Right forelimb (tissue), 1 donor: ENCODE measurements at places on chromosomes 6 and 20.
A peak's percentile ranks its signal among the peaks of the same experiment; 100 is the strongest.

- DNase-seq, result no peak
These were observed 45.2 kb upstream of the RSPO3 start for GRCh38 chr6:127073222-127073621.

DNA sequence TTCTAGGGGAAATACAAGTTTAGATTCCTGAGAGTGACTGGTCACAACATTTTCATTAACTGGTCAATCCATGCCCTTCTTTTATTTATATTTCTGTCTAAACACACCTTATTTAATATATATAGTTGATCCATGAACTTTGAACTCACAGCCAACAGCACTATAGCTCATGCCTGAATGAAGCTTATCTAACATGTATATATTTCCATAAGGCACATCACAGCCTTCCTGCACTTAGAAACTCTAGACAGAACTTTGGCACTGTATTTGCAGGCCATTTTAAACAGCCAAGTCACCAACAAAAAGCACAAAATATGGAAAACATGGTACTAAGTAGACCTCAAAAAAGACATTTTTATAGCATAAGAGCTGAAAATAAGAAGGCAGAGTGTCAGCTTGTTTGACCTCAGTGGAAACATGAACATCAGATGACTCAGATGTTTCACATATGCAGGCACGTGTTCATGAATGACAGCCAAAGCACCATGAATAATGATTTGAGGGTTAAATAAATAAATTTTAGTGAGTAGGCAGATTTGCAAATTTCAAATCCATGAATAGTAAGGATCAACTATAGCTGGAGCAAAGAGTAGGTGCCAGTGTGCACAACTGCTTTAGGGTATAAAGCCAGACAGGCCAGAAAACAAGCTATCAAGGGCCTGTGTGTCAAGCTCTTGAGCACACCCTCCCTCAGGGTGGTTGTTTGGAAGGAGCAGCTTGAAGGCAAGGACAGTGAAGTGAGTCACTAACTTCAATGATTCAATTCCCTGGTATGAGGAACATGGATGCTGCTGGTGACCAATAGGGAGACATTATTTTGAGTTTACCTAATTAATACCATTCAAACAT lies 88.9 kb upstream of the NT5E start:
- DNase-seq, result no peak

GRCh38 chr20:49435639-49436038 lies 46.8 kb downstream of the KCNB1 start:
- DNase-seq, result no peak

DNA sequence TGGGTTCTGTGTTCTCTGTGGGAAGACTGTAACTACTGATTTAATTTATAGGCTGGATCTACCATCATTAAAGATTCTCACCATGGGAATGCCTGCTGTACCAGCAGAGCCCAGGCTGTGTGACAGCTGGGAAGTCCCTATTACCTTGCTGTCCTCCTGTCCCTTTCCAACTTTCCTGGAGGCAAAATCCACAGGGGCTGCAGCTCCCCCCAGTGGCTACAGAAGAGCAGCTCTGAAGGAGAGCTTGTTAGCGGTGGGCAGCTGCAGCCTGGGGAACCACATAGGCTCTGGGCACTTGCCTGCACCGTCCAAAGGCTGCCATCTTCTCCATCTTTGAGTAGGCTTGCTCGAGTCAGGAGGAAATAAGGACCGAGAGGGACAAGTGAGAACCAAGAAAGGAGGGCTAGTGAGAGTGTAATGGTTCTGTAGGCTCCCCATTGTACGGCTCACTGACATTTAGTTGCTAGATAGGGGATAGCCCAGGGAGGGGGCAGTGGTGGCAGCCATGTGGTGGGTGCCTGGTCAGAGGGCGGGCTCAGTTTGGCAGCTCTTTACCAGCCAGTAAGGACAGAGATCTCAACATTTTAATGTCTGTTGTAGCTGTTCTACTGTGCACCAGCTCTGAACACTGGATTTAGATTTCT lies 155.1 kb upstream of the MLIP start:
- DNase-seq, result peak; percentile 84

GRCh38 chr20:56322681-56323080 lies 36.1 kb upstream of the FAM210B start:
- DNase-seq, result no peak

- no peak for DNase-seq
These were observed 41.8 kb upstream of the TOP1 start for GRCh38 chr20:40986774-40987173.

DNA sequence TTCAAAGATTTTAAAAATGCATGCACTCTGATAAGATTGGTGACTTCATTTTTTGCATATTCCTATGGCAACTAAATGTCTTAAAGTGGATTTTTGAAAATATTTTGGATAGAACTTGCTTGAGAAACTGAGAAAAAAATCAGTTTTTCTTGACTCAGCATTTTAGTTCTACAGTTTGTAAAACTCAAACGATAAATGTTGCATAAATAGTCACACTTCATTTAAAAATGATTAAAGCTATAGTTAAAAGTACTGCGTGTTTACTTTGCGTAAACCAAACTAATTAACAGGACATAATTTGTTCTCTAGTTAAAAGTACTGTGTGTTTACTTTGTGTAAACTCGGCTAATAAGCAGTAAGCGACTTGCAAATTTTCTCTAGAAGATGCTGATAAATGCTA lies 28.3 kb upstream of the MEI4 start:
- DNase-seq, result no peak

GRCh38 chr6:144234399-144234798 lies 50.7 kb upstream of the UTRN start:
- DNase-seq, result no peak

DNA sequence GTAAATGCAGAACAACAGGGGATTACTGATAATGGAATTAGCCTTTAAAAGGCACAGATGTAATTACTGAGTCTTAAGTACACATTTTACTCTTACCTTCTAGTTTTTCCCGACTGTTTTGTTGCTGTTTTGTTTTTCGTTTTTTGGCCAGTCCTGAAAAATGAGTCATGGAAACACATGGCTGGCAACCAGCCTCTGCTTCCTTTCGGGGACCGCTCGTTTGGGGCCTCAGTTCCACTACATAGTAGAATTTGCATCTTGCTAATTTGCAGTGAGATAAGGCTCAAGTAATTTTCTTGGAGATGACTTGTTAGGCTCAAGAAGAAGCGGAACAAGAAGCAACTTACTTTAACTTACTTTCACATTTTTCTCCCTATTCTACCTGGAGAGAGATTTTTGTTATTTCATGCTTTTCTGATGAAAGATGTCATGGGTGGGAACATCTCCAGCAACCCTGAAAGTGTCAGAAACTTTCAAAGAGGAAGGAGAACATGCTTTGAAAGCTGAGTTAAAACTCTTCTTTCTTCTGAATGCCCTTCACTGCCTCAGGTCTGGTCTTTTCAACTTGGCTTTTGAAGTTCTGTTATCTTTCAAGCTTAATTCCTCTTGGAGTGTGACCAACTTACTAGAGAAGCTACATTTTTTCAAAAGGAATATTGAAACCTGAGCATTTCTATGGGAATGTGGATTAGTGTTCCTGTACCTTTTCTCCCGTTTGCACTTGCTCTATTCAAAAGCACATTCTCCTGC lies 71.5 kb upstream of the HDAC2 start:
- DNase-seq, result no peak

- DNase-seq, result peak; percentile 61
These were observed 59.6 kb downstream of the ZNF831 start for GRCh38 chr20:59223182-59223601.

DNA sequence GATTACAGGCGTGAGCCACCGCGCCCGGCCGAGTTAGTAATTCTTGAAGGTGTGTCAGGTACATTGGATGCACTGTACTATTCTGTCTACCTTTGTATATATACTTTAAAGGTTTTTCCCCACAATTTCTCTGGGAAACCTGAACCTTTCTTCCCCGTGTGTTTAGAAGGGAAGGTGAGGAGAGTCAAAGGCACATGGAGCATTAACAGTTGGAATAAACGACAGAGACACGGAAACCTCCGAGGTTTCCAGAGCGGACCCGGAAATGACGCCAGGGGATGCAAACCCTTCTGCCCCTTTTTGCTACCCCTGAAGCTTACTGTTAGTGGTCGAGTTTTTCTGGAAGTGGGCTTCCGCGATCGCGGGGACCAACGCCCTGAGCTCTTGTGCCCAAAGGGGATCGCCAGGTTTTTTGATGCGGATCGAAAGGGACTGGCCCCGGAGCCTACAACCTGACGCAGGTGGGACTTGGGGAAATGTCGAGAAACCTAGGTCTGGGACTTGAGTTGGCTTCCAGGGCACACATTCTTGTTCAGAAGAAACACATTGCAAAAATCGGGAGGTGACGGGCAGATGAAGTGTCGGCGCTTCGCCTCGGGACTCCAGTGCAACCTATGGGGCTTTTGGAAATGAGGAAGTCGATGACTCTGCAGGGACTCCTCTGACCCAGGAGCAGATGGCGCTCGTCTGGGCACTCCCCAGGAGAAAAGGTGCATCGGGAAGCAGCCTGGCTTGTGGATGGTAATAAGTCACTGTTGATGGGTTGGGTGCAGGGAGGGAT lies 218.2 kb downstream of the OR2B2 start:
- DNase-seq, result peak; percentile 73

DNA sequence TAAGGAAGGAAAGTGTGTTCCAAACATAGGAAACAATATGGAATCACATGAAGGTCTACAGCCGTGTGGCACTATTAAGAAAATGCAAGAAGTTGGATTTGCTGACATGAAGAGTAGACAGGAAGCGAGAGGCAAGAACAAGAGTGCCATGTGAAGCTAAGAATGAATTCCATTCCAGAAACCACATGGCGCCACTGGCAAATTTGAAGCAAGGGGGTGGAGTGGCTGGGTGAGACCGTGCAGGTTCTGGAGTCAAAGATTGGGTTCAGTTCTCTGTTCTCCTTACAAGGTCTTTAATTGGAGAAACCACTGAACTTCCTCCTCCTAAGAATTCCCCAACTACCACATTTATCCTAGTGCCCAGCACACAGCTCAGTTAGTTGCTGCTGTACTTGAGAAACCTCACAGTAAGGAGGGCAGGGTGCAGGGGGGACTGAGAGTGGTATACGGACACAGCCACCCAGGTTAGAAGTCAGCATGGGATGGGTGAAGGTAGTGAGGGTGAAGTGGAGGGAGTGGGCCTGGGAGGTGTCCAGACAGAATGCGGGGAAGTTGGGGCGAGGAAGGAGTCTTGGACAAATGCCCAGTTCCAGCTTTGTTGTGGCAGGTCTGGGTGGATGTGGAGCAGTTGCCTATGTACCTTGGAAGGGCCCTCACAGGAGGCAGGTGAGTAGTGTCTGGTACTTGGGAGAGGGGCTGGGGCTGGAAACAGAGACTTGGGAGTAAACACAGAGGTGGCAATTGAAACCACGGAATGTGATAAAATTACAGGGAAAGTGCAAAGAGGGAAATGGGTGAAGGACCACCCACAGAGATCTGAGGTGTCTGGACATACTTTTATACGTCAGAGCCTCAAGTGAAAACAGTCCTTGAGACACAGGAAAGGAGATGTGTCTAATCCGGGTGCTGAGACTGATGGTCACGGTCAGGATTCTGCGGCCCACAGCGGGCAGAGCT lies 14.3 kb downstream of the LYRM4 start:
- DNase-seq, result no peak

DNA sequence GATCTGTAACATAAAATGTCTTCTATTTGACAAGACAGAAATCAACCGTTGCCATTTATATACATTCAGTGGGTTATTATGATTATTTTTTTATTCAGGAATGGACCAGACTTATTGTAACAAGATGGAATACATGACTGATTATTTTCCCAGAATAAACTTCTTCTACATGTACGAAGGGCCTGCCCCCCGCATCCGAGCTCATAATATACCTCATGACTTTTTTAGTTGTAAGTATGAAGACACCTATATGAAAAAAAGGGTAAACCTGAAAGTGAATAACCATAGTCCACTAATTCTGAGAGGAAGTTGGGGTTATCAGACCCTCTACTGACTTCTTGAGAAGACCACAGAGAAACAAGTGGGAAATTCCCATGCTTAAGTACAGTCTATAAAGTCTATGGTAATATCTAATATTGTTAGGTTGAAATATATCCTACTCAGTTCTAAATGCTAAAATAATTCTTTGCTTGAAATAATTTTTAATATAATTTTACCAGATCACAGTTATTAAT lies 15.9 kb downstream of the OR2A4 start:
- no peak for DNase-seq

DNA sequence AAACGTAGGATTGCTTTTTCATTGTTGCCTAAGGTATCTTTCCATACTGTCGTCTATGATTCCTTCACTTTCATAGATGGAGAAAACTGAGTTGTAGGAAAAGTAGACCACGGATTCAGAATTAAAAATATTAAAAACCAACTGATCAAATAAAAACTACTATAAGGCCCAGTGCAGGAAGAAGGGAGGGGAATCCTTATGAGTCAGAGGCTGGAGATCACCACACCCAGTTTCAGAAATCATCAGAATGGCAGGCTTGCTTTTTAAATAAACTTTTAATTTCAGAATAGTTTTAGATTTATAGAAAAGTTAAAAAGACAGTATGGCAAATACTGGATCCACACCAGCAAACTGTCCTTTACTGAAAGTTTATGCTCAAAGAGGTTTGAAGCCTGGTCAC lies 32.0 kb upstream of the POPDC3 start:
- no peak for DNase-seq

- DNase-seq, result no peak
These were observed 43.4 kb downstream of the RALY start for GRCh38 chr20:34037121-34037520.

DNA sequence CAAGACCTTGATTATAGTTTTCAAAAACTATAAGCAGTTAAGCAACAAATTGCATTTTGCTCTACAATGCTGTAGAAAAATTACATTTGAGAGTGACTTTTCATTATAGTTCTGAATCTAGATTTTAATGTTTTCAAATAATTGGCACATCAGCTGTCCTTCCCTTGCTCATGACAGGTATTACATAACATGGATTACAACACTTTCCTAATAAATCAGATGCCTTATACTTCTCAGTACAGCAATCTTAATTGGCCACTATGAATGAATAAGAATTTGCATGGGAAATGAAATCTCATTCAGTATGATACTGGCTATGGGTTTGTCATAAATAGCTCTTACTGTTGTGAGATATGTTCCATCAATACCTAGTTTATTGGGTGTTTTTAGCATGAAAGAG lies 29.9 kb downstream of the HSF2 start:
- no peak for DNase-seq

DNA sequence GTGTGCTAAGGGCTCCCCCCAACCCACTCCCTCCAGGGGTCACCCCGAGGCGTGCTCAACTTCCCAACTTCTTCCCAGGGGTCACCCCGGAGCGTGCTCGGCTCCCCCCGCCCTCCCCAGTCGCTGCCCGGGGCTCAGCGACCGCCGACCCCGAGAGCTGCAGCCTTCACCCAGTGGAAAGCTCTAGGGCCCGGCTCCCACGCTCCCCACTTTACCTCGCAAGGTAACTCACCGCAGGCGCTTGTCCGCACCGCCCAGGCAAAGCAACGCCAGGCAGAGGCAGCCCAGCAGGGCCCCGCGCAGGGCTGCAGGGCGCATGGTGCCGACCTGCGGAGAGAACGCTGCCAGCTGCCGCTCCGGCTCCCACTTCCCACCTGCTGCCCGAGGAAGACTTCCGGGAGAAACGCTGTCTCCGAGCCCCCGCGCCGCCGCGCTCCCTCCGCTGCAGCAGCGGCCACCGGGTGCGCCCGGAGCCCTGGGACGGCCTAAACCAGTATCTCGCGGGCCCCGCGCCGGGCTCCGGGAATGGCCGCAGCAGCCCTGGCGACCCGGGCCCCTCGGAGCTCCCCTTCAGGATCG lies 396 bp downstream of the RNASET2 start:
- no peak for DNase-seq
